ENCODE measurements at places on chromosomes 7 and 10.

GRCh38 chr7:374706-375311 lies 84.8 kb downstream of the FOXL3 start:
- no peak for DNase-seq

GRCh38 chr7:125572414-125572813 lies 642.8 kb upstream of the POT1 start:
- no peak for DNase-seq

DNA sequence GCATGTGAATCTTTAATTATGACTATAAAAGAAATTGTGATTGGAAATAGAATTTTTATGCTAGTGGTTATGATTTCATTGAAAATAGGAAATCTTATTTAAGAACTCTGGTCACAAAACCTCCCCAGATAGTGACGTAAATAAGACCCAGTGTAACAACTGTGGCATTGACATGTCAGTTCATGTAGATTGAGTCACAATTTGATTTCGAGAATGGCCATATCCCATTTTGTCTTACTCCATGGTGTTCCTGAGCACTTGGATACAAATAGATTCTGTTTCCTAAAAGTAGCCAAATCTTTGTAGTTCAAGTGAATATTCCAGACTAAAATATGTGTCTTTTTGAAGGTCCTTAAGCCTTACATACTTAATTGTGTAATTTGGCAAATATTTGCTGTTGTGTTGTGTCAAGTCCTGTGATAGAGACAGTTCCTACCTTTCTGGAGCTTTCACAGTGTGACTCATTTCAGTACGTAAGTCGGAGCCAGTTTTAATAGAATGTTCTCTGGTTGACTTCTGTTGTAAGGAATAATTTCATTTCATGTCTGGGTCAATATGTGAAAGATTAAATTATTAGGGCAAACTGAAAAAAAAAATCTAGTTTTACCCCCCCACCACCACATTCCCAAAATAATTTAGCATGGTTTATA lies 37.1 kb upstream of the TOMM7 start:
- DNase-seq: no peak

- DNase-seq: no peak
Observed at GRCh38 chr7:142790056-142790455, 19.3 kb downstream of the PRSS2 start.

DNA sequence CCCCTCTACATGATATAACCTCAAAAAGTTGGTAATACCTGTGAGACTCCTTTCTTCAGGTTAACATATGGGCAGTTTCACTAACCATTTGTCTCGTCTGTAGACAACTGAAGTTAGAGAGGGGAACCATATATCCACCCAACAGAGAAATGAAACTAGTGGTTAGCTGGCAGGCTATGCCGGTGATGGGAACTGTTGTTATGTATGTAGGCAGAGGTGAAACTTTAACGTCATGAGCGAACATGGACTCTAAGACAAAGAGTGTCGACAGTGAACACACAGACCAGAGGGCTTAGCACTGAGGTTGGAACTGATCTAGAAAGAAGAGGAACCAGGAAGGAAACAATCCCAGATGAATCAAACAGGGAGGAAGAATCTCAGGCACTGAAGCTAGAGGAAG lies 112.4 kb downstream of the ELMO1 start:
- no peak for DNase-seq

DNA sequence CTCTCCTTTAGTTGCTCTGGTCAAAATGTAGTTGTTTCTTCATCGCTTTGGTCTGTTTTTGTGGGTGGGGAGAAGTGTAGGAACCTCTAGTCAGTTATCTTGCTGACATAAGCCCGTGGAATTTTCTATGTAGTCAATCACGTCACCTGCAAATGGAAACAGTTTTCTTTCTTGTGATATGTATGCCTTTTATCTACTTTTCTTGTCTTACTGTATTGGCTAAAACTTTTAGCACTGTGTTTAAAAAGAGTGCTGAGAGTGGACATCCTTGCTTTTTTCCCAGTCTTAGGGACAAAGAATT lies 42.3 kb downstream of the AKR1E2 start:
- no peak for DNase-seq

DNA sequence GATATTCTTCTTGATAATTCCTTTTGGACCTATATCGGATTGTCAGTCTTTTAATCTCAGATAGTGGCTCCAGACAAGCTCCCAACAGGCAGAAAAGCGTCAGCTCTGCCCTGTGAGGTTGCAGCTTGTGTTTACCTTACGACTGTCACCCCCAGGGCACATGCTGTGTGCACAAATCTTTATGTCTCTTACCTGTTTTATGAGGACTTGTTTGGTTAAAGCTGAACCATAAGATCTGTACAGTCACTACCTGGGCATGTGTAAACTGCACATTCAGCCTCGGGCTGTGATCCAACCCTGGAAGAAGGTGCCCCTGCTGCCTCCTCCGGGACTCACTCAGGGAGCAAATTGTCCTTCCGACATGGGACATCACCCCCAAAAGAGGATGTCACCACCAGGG lies 119.8 kb downstream of the GALNT17 start:
- DNase-seq: no peak

- DNase-seq: no peak
Observed at GRCh38 chr7:155694851-155695250, 50.4 kb downstream of the RBM33 start.

DNA sequence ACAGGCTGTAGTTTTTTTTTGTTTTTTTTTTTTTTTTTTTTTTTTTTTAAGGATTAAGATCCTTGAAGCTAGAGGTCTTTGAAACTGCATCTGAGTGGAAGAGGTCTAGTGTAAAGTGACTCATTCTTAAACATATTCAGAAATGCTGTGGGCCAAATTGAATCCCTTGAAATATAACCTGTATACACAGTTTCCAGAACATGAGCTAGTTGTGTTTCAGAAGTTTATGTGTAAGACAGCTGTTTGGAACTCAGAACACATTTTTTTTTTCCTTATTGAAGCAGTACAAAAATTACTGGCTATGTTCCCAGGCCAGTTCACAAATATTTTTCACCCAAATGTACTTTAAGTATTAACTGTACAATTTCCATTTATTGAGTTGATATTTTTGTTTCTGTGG lies 67.9 kb downstream of the PPP1R9A start:
- no peak for DNase-seq

DNA sequence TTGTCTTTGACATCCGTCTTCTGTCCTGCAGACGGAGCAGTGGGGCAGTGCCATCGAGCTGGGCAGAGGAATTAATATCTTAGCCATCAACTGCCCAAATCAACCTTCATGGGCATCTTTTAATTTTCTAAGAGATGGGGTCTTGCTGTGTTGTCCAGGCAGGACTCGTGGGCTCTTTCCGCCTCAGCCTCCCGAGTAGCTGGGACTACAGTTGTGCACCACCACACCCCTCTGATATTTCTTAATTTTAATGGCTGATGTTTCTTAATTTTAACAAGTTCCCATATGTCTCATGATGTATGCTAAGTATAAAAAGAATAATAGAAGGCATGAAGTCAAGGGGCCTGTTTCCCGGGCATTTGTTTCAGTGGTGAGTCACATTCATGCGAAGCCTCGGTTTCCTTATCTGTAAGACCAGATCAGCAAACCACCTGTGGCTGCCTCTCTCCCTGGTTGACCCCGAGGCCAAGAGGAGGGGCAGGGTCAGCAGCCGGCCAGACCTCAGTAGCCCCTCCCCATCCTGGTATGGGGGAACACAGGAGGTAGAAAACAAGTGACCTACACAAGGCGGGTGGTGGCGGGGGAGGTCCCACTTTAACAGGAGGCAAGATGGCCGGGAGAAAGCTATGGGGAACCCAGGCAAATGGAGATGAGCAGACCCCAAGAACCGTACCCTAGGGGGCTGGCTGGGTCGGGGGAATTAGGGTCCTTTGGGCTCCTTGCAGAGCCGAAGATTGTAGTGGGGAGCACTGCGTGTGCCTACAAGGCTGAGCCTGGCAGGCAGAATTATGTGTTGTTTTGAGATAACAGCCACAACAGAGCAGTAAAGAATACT lies 85.5 kb downstream of the CUX1 start:
- no peak for DNase-seq

DNA sequence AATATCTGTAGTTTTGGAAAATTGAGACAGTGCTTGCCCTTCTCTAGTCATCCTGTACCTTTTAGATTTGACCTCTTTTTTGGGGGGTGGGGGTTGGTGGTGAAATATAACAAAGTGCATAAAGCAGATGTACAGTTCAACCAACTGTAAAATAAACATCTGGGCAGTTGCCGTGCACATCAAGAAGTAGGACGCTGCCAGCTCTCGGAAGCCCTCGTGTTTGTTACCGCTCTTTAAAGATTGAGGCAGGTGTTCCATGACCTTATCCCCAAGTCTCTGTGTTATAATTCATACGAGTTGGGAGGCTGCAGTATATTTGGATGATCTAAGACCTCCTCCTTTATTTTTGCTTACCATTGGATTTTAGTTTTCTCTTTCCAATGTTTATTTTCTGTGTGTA lies 55.1 kb downstream of the SDK1 start:
- DNase-seq: no peak

DNA sequence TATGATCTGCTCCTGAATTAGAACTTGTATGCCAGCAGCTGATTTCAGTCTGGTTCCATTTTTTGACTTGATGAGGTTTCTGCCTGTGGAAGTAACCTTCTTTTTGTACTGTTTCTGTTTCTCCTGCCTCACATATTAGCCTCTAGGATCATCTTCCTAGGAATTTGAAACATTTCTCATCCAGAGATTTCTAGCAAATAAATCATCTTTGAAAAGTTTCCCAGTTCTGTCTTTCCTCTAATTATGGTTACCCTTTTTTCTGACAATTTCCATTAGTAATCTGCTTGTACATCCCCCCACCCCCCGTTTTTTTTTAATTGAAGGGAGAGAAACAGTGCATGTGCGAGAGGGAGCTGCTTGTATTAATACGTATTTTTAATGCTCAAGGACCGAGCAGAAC lies 92.2 kb downstream of the NRF1 start:
- DNase-seq: no peak

DNA sequence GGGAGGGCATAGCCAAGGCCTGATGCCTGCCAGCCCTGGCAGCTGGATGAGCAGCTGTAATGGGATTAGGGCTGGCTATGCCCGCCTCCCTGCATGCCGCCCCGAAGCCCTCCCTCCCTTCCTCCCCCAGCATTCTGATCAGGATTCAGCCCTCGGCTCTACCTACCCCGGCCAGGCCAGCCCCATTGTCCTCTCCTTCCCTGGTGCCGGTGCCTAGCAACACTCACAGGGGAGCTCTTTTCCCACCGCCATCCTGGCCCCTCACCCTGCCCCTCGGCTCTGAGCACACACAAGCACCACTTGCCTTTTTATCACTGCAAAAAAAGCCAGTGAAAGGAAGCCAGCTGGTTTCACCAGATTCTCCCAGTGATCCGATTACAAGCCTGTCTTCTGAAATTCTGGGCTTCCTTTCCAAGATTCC lies 9.0 kb upstream of the ADCYAP1R1 start:
- DNase-seq: no peak

GRCh38 chr10:133125901-133126300 lies 34.1 kb upstream of the KNDC1 start:
- DNase-seq: no peak

DNA sequence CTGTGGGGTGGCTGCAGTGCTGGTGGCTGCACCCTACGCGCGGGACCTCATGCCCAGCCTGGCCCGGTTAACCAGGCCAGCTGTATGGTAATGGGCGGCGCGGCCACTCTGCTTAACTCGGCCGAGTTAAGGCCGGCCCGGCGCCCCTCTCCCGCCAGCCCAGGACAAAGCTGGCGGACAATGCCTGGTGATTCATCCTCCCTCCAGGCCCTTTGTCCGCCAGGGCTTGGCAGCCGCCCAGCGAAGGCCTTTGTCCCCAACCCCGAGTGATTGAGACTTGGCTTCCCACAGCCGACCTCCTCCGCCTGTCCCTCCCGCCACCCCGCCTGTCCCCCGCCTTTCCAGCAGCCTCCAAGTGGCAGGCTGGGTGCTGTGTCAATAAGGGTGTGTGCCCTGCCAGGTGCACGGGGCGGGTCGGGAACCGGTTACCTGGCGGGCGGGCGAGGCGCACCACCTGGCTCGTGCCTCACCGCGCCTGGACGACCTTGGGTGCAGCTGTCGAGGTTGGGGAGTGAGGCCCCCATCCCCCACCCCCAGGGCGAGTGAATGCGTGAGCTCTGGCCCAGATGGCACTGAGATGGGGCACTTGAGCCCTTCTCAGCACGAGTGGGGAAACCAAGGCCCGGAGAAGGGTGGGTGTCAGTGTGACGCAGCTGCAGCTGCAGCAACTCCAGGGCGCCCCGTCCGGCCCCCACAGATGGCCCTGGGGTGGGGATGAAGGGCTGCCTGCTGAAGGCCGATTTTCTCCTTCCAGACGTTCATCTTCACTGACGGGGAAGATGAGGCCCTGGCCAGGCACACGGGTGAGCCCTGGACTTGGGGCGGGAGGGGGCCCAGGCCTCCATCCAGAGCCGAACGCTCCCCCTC lies 4.6 kb downstream of the LFNG start:
- no peak for DNase-seq

- DNase-seq: peak; percentile 5
Observed at GRCh38 chr7:123624527-123625183, 23.0 kb downstream of the ASB15 start.

DNA sequence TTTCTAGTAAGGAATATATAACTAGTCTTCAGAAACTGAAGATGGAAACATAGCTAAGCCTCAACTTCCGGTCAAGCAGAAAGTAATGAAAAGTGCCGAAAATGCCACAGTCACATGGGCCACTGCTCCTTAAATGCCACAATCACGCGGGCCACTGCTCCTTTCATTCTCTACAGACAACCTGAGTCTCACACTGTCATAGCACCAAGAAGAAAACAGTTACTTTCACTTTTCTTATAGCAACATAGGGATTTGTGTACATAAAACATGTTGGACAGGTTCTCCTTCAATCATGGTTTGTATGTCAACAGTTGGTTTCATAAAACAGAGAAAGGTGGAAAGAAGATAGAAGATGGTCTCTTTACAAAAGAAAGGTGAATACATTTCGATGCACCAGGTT lies 48.6 kb upstream of the NOBOX start:
- DNase-seq: no peak

- DNase-seq: no peak
Observed at GRCh38 chr10:65675236-65675635, 1250.6 kb upstream of the LRRTM3 start.

GRCh38 chr10:98106531-98106930 lies 27.9 kb upstream of the R3HCC1L start:
- DNase-seq: no peak

DNA sequence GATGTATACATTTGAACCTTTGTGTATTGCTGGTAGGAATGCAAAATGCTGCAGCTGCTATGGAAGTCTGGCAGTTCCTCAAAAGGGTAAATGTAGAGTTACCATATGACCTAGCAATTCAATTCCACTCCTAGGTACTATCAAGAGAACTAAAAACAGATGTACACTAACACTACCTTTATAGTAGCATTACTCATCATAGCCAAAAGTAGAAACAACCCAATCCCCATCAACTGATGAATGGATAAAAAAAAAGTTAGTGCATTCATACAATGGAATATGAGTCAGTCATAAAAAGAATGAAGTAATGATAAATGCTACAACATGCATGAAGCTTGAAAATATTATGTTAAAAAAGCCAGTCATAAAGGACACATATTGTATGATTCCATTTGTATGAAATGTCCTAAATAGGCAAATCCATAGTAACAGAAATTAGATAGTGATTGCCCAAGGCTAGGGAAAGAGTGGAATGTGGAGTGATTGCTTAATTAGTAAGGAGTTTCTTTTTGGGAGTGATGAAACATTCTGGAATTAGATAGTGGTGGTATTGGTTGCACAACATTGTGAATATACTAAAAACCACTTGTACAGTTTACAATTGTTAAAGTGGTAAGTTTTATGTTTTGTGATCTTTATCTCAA lies 96.4 kb upstream of the AOAH start:
- DNase-seq: no peak
